ENCODE measurements at places on chromosomes 11 and 22.

- no peak for DNase-seq
These were observed 60.6 kb downstream of the DGCR2 start for GRCh38 chr22:19061471-19062138.

DNA sequence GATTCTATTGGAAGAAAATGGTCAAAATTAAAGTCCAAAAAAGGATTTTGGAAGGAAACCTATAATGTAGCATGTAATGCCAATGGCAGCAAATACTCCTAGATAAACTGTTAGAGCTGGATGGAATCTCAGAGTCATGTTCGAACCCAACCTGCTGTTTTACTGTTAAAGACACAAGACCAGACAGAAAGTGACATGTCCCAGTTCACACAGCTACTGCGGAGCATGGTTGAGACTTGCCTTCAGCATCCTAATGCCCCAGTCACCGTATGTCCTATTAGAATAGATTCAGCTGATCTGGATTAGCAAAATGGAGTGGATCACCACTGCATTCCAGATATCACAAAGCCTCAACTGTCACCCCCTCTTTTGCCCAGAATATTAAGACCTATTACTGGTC, 14.9 kb downstream of the PISD start:
- no peak for DNase-seq

DNA sequence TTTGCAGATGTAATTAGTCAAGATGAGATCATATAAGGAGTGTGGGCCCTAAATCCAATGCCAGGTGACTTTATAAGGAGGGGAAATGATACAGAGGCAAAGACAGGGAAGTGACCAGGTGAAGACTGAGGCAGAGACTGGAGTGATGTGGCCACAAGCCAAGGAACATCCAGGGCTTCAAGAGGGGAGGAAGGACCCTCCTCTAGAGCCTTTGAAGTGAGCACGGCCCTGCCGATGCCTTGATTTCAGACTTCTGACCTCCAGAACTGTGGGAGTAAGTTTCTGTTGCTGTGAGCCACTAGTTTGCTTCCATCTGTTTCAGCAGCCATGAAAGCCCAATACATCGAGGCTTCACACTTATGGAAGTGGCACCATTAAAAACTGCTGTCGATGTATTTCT, 78.7 kb downstream of the SHANK2 start:
- DNase-seq, result no peak

- no peak for DNase-seq
These were observed 31.9 kb downstream of the FAM83F start for GRCh38 chr22:40026641-40027040.

GRCh38 chr11:65726660-65727059, 6.1 kb upstream of the RNASEH2C start:
- DNase-seq, result no peak
